ENCODE measurements at places on chromosomes 12 and 14.

GRCh38 chr12:27975222-27976136 lies 2.9 kb upstream of the PTHLH start:
- DNase-seq, result no peak

DNA sequence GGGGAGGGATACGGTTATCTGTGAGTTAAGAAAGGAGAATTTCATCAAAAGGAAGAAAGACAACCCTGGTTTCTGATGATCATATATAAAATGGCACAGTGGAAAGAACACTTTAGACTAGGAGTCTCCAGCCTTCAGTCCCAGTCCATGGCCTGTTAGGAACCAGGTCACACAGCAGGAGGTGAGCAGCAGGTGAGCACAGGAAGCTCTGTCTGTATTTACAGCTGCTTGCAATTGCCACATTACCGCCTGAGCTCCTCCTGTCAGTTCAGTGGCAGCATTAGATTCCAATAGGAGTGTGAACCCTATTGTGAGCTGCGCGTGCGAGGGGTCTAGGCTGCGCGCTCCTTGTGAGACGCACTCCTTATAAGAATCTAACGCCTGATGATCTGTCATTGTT lies 137.9 kb downstream of the BTG1 start:
- no peak for DNase-seq

DNA sequence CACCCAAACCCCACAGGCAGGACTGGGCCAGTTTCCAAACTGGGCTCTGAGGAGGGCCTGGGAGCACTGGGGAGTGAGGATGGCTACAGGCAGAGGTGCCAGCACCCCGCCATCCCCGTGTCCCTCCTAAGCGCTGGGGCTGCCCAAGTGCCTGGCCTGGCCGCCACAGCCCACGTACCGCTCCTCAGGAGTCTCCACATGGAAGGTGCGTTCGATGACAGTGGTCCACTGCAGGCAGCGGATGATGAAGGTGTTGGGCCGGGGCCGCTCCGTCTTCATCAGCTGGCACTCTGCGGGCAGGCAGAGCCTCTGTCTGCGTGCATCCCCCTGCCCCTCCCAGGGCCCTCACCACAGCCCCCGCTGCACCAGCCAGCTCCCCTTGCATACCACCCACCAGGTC lies 19.1 kb downstream of the AKT1 start:
- no peak for DNase-seq

- DNase-seq, result no peak
Measured at GRCh38 chr14:60220917-60221316, 28.1 kb upstream of the PPM1A start.
